ENCODE measurements at places on chromosomes 4 and X.

DNA sequence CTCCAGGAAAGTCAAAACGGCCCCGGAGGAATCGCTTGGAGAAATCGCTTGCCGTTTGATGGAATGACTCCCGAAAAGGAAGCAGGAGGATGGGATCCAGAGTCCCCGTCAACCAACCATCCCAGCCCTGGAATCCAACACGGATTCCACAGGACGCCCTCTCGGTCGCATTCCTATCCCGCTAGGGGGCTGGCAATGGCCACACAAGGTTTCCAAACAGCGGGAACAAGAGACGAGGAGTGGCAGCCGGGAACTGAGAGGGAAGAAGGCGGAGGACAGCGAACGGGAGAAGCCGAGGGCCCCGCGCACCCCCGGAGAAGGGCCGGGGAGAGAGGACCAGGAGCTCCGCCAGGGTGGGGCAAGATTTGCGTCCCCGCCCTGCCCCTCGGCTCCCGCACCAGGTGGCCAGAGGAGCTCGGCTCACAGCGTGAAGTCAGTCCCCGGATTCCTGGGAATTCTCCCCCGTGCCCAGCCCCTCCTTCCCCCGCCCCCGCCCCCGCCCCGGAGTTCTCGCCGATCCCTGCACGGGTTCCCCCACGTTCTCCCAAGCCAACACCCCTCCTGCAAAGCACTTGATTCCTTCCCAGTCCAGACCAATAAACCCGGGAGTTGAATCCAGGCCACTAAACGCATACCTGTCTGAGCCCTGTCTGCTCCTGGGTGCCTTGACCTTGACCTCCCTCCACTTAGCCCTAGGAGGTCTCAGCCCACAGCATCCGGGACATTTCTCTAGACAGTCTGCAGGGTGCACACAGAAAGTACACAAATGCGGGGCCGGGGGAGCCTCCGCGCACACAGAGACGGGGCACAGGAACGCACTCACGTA is 1.4 kb downstream of the PDZD4 start:
- peak; percentile 27 for ATAC-seq

DNA sequence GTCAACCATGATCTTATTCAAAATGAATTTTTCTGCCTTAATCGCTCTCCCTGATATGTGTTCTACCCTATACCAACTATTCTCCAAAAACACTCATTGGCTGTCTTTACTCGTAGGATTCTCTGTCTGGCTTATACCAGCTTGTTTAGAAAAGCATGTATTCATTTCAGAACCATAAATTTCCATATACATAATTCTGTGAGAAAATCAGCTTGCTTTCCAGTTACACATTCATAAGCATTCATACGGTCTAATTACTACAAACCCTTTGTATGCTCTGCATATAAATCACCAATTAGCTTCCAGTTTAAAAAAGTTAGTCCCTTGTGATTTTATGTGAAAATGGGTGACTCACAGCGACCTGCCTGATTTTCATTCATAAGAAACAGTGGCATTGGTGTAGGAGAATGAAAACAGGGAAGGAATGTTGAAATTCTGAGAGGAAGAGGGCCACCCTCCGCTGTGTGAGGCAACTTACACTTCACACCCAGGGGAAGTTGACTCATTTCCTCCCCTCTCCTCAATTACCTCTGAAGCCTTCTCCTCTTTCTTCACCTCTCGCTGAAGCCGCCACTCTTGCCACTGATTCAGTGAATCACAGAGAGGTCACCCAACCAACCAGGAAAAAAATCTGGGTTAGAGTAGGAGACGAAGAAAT is 63.3 kb downstream of the MEPE start:
- ATAC-seq = peak; percentile 67

DNA sequence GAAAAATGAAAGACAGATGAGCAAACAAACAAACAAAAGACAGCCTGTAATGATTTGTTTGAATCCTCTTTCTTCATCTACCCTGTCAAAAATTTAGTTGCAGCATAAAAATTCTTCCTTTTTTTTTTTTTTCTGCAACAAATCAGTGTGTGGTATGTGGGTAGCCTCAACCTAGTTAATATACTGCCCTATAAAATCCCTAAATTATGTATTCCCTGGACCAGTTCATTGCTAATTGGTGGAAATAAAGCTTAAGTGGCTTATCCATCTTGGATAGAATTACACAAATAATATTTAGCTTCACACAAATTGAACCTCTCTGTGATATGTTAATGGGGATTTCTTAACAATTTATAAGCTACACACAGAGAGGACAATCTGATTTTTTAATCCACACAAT is 208.4 kb downstream of the NDST4 start:
- no peak for ATAC-seq

- no peak for ATAC-seq
Measured at GRCh38 chr4:107791902-107792301, 32.8 kb upstream of the SGMS2 start.

DNA sequence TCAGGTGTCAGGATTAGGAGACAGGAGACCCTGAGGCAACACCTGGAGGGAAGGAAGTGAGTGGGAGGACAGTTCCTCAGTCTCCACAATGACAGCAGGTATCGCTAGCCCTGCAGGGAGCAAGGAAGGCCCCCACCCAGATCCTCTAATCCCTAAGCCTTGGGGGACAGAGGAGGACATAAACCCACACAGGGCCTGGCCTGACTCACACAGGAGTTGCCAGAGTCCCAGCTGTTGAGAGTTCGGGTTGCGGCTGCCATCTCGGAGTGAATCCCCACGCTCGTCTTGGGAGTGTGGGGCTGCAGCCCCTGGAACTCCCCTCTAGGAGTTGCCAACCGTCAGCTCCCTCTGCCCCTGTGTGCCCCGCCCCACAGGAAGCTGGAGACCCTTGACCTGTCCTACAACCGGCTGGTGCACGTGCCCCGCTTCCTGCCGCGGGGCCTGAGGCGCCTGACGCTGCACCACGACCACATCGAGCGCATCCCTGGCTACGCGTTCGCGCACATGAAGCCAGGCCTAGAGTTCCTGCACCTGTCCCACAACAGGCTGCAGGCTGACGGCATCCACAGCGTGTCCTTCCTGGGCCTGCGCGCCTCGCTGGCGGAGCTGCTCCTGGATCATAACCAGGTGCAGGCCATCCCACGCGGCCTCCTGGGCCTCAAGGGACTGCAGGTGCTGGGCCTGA is 9.2 kb upstream of the BGN start:
- no peak for ATAC-seq

- no peak for ATAC-seq
Measured at GRCh38 chrX:27309406-27309805, 153.7 kb downstream of the PPP4R3C start.

GRCh38 chrX:29627833-29628232 is 587.5 kb upstream of the MAGEB2 start:
- ATAC-seq = no peak

- no peak for ATAC-seq
Measured at GRCh38 chr4:2295500-2295899, 33.6 kb upstream of the MXD4 start.

DNA sequence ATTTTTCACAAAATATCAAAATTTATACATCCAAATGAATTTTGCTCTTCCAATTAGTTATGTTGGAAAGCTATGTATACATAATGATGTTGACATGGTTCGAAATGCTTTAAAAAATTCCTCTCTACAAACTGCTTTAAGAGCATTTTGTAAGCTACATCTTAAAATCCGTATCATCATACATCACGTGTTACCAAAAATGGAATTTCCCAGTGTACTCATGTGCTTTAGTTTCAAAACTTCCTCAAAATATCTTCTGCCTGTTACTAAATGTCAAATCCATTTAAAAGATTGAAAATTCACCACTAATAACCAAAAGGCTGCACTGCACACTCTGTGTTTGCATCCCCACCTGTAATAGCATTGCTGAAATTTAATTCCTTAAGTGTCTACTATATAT is 87.9 kb downstream of the WDFY3 start:
- ATAC-seq = no peak

- no peak for ATAC-seq
Measured at GRCh38 chr4:17809667-17810066, 890 bp downstream of the DCAF16 start.

DNA sequence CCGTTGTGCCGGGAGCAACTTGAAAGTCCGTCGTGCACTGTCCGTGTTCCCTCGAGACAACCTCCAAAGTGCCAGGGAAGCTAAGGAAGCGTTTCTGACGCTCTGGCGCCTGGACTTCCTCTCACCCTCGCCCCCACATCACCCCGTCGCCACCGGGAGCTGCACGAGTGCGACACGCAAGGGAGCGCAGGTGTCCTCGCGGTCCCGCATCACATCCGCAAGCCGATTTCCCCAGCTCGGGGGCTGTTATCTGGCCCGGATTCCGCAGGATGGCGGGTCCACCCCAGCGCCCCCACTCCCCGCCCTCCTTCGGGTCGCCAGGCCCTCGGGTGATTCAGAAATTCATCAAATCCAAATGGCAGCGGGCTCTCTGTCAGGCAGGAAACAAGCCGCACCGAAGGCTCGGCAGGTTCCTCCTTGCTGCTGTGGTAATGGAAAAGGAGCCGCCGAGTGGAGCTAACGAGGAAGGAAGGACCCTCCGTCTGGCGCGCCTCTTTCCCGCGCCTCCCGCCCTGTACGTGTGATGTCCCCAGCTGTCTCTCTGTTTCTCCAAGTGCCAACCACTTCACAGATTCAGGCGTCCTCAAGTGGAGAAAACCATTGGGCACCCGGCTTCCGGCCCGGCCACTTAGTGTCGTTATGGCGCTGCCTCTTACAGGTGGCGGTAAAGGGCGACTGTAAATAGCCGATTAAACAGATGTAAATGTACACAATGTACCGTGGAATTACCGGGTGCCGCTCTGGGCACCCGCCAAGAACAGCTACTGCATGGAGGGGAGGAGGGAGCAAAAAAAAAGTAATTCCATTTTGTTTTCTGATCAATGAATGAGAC is 921 bp upstream of the SETD7 start:
- peak; percentile 45 for ATAC-seq

DNA sequence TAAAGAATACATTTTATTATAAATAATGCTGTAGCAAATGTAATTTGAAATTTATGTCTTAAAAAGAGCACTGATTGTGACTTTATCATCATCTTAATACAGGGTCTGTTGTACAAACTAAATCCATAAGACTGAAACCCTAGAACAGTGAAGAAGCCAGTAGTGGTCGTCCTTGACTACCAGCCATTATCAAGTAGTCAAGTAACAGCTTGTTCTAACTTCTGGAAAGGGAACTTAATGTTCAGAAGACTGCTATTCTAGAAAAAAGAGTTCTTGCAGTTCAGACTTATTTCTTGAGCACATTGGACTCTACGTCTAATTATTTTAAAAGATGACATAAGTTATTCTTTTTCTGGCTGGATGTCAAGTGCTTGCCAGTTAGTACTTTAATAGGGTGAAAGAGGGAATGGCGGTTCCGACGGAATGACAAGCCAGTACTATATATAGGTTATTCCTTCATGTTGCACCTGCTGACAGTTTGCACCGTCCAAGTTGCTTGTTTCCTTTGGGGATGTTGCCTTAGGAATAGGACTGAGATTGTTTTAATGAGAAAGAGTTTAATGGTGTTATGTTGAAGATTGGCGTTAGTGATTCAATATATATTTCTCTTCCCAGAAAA is 109.9 kb downstream of the RAPGEF2 start:
- ATAC-seq = no peak

- ATAC-seq = no peak
Measured at GRCh38 chrX:103742339-103742738, 31.6 kb downstream of the TMEM31 start.

DNA sequence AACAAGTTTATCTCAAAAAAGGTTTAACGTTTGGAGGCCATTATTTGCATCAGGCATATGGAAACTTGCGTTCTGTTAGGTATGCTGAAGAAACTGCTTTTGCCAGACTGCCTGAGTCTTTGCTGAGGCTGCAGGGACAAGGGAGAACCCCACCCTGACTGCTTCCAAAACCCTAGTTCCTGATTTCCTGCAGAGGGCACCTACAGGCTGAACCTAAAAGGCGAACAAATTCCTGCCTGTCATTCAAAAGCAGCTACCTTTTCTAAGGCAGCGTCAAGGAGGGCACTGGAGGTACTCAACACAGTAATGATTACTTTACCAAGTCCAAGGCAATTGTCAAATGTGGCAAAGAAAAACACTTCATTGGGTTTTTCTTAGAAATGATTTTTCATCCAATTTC is 578 bp upstream of the CORIN start:
- no peak for ATAC-seq

GRCh38 chrX:134423606-134424005 is 36.4 kb upstream of the HPRT1 start:
- no peak for ATAC-seq

DNA sequence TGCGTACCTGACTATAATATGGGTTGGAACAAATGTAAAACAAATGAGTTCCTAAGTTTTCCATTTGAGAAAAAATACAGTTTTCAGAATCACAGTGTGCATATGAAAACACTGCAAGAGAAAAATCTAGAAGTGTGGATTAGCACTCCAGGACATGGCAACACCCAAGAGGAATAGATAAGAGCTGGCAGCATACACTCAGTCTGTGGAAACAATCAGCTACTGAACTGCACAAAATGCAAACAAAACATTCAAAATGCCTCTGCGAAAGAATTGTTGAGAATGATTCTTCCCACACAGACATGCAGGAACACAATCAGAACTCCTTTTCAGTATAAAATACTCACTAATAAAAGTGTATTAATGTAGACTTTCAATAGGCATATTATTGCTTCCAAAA is 39.9 kb downstream of the ATP8A1 start:
- ATAC-seq = no peak

Data from motor neuron (in vitro differentiated cells).